ENCODE measurements at places on chromosomes 6 and 20.

- DNase-seq = no peak
These were observed 4.9 kb upstream of the SUMO4 start for GRCh38 chr6:149395185-149395584.

DNA sequence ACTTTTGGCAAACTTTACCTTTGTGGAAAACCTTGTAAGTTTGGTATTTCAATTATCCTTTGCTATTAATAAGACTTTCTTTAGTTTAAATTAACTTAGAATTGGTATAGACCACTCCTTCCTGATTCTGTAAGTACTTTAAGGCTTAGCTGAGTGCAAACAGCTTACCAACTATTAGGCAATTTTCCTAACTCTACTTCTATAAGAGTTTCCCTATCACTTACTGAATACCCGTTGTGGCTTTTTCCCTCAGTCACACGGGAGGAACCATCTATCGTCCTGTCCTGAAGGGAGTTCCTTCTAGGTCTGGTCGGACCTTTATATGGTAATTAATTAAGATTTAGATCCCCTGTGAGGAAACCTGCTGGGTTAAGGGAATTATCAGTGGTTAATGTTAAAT is 9.6 kb downstream of the SLC35A1 start:
- DNase-seq = no peak

- DNase-seq = no peak
These were observed 41.9 kb upstream of the CTNNBL1 start for GRCh38 chr20:37651932-37652331.

GRCh38 chr6:29589423-29590048 is 4.6 kb downstream of the OR2H2 start:
- peak; percentile 60 for DNase-seq

DNA sequence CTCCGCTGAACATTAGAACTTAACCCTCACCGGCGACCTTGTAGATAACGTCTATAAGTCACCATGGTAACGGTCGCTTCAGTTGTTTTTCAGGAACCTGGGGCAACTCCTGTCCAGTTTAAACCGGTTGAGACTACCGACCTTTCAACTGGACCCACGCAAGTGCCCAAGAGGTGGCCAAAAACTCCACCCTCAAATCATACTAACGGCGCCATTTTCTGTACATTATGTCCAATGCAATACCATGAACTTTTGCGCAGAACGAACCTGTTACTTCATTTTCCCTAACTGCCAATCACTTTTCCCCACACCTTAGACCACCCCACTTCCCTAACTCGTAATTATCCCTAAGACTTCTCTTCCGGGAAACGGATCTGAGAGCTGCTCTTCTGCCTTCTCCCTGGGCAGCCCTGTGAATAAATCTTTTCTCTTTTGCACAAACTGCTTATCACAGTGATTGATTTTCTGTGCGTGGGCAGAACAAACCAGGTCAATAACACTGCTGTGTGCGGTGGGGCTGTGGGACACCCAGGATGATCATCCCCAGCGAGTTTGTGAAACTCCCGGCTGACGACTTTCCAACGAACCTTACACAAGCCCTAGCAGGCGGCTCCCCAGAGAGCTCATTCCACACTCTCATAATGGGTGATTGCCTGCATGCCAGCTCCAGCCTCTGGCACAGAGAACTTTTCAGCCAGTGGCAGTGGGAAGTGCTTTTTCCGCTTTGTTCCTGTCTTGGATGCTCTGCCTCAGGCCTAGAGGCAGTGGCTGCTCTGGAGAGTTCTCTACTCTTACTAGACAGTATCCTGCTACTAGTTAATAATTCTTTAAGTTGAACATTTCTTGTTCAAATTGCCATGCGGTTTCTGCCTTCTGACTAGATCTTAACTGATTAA is 28.6 kb downstream of the GPX5 start:
- DNase-seq = no peak

DNA sequence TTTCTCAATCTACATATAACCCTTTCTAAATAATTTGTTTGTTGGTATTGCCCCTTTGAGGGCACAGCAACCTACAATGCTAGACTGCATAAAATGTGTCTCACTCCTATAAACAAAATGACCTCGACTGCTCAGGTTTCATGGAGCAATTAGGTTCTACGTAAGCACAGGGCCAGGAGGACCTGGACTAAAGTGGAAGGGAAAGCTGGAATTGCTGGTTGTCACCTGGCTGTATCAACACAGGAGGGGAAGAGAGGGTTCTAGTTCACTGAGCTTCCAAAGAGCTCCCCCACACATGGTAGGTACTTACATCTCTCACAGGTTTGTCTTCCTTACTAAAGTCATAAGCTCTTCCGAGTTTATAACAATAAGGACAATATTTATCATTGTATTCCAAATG is 51.0 kb downstream of the NCOA6 start:
- no peak for DNase-seq

GRCh38 chr6:1486387-1486786 is 97.0 kb downstream of the FOXF2 start:
- DNase-seq = no peak

- no peak for DNase-seq
These were observed 41.2 kb downstream of the LINC00237 start for GRCh38 chr20:21064924-21065323.

All from cerebellum (tissue), 4 donors.